ENCODE measurements at places on chromosomes 11 and 22.

GRCh38 chr11:123822599-123822998 is 16.4 kb upstream of the OR6M1 start:
- DNase-seq = no peak

GRCh38 chr11:118884875-118885274 is 1.2 kb downstream of the CXCR5 start:
- DNase-seq = no peak

- DNase-seq = no peak
Observed at GRCh38 chr11:115298300-115299012, 205.8 kb downstream of the CADM1 start.

- no peak for DNase-seq
Observed at GRCh38 chr11:118319337-118319707, 14.8 kb downstream of the CD3E start.

Measured in CD4-positive, alpha-beta T cell (primary cell).